Myocyte (in vitro differentiated cells): ENCODE measurements at places on chromosomes 2 and 18. TPM values are rescaled to one million over a fixed set of nuclear protein-coding genes. Genes with fewer than 3 reads are reported as not detected.

DNA sequence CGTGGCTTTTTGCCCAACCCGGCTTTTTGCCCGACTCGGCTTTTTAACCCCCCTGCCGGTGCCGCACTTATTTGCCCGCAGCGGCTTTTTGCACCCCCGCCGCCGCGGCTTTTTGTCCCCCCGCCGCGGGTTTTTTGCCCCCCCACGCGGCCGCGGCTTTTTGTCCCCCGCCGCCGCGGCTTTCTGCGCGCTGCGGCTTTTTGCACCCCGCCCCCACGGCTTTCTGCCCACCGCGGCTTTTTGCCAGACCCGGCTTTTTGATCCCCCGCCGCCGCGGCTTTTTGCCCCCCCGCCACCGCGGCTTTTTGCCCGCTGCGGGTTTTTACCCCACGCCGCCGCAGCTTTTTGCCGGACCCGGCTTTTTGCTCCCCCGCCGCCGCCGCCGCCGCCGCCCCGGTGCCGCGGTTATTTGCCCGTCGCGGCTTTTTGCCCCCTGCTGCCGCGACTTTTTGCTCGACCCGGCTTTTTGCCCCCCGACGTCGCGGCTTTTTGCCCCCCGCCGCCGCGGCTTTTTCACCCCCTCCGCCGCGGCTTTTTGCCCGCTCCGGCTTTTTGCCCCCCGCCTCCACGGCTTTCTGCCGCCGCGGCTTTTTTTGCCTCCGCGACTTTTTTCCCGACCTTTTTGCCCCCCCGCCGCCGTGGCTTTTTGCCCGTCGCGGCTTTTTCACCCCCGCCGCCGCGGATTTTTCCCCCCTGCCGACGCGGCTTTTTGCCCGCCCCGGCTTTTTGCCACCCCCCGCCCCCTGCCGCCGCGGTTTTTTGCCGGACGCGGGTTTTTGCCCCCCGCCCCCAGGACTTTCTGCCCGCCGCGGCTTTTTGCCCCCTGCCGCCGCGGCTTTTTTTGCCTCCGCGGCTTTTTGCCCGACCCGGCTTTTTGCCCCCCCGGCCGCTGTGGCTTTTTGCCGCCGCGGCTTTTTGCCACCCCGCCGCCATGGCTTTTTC, 2786.5 kb downstream of the RPIA start:
- peak; percentile 19 for DNase-seq

BIN1 gene
- total RNA-seq = 3,190 and 3,208 TPM in 2 replicates

DNA sequence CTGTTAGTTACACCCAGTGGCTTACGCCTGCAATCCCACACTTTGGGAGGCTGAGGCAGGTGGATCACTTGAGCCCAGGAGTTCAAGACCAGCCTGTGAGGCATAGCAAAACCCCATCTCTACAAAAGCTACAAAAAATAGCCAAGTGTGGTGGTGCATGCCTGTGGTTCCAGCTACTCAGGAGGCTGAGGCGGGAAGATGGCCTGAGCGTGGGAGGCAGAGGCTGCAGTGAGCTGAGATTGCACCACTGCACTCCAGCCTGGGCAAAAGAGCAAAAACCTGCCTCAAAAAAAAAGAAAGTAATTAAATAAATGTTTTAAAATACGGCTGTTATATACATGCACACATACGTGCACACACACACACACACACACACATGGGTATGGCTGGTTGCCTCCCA, 194.8 kb downstream of the HDAC4 start:
- DNase-seq = no peak

DNA sequence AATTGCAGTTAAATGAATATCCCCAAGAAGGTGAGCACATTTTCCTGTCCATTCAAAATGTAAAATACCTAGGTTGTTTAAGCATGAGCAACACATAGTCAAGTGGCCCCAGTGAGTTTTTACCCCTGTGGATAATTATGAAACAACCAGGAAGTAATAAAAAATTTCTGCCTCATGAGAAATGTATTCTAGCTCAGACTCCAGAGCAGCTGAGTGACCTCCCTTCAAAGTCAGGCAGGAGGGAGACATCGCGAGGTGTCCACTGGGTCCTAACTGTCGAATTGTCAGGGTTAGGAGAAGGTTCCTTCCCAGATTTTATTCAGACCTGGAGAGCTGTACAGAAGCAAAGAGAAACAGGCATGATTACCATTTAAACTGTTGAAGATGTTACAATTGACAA, 416.6 kb upstream of the SMIM21 start:
- DNase-seq = no peak

DNA sequence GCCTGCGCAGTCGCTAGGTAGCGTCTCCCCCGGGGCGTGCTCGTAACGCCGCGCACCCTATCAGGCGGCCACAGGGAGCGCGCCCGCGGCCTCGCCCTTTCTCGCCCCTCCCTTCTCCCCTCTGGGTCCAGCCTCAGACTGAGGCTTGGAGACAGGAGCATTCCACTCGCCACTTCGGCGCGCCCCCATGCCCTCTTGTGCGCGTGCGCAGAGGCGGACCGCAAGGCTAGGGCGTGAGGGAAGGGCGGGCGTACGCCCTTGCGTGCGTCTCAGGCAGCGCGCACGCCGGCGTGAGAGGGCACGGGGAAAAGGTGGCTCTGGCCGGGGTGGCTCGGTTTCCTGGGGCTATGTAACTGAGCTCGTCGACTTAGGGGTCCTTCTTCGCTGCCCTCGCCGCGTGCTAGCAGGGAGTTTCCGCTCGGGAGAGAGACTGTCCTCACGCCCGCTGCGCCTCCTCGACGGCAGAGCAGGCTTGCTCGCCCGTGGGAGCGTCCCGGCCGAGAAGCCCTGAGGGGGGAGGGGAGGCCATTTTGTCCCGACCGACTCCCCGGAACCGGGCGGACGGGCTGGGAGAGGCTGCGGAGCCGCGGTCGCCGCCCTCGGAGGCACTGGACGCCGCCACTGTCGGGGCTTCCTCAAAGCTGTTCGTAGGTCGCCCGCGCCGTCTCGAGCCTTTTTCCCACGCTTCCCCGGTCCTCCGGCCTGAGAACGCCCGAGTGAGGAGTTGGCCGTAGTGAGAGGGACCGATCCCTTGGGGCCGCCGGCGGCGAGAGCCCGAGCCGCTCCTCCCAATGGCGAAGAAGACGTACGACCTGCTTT, at the start of gene RAB10:
Gene RAB10 (plus strand): TSS at position 267 of the 819 bp plus-strand sequence. CDS start 525 bp downstream, at position 792.
- DNase-seq = peak; percentile 100

RAD51AP2 gene
- 0.37 TPM in 1 of 2 replicates, not detected in the other for total RNA-seq

DNA sequence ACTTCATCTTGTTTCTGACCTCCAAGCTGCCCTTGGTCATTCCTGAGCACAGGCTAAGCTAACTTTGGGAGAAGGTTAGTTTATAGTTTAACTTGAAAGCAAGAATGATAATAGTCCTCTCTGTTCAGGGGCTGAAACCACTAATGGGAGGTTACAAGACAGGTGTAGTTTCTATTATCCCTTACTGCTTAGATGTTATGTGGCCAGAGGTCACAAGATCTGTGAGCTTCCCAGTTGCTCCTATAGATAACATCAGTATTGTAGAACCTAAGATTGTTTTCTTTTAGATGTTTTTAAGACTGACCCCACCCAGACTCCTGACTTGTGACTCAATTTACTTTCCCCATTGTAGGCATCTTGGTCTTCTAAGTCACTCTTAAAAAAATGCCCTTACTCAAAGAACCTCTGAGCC, 94.8 kb upstream of the LPIN2 start:
- no peak for DNase-seq

- peak; percentile 17 for DNase-seq
Measured at GRCh38 chr2:112137516-112138158, 548 bp upstream of the FBLN7 start.

GRCh38 chr2:75610671-75611070, 35.9 kb upstream of the MRPL19 start:
- no peak for DNase-seq

DAPL1 gene
- total RNA-seq = 0.73 TPM in 1 of 2 replicates, not detected in the other

DNA sequence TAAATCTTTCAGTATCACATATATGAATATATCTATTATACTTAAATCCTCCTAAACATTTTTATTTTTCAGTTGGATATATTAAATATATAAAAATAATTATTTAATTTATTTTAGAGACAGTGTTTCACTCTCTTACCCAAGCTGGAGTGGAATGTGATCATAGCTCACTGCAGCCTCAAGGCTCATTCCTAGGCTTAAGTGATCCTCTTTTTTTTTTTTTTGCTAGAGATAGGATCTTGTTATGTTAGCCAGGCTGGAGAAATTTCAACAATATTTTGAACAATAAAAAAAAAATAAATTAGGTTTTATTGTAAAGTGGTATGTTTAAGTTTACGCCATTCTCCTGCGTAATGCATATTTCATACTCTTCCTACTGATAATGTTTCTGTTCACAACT, 4.2 kb downstream of the SPAST start:
- DNase-seq = no peak

DYSF gene
- 114 and 149 TPM in 2 replicates for total RNA-seq

- peak; percentile 31 for DNase-seq
Measured at GRCh38 chr18:7821784-7822183, 254.7 kb downstream of the PTPRM start.

KLHL14 gene
- total RNA-seq = not detected in 2 replicates

DNA sequence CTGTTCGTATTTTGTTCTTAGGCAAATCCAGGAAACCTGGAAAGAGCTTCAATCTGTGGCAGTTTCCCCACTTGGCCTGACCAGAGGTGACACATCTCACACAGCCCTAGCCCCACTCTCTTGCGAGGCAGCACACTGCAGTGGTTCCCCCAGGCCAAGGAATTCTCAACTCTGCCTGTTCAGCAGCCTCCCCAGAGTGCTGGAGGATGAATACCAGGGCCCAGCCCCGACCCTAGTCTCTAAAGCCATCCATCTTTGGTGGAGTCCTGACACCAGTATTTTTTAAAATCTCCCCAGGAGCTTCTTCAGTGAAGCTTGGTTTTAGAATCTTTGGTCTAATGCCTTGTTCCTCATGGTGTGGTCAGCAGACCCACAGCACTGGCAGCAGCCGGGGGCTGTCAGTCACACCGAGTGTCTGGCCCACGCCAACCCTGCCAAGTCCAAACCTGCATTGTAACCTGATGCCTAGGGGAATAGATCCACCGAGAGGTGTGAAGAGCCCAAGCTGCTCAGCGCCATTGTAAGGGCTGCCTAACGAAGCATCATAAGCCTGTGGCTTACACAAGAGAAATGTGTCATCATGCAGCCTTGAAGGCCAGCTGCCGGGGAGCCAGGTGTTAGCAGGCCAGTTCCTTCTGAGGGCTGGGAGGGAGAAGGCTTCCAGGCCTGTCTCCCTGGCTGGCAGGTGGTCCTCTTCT, 428.7 kb upstream of the ID2 start:
- DNase-seq = peak; percentile 70

GRCh38 chr2:215879331-215879730, 134.0 kb downstream of the MREG start:
- DNase-seq = no peak

GRCh38 chr2:196097864-196098660, 29.4 kb upstream of the DNAH7 start:
- no peak for DNase-seq

SMYD1 gene
- 227 and 243 TPM in 2 replicates for total RNA-seq

ZNF516 gene
- total RNA-seq = 11.3 TPM in 2 replicates

CDH20 gene
- total RNA-seq = not detected in 2 replicates
